GM23248 (cell line): ENCODE measurements at places on chromosomes 7 and 10. TPM values are rescaled to one million over a fixed set of nuclear protein-coding genes. Genes with fewer than 3 reads are reported as not detected.

DNA sequence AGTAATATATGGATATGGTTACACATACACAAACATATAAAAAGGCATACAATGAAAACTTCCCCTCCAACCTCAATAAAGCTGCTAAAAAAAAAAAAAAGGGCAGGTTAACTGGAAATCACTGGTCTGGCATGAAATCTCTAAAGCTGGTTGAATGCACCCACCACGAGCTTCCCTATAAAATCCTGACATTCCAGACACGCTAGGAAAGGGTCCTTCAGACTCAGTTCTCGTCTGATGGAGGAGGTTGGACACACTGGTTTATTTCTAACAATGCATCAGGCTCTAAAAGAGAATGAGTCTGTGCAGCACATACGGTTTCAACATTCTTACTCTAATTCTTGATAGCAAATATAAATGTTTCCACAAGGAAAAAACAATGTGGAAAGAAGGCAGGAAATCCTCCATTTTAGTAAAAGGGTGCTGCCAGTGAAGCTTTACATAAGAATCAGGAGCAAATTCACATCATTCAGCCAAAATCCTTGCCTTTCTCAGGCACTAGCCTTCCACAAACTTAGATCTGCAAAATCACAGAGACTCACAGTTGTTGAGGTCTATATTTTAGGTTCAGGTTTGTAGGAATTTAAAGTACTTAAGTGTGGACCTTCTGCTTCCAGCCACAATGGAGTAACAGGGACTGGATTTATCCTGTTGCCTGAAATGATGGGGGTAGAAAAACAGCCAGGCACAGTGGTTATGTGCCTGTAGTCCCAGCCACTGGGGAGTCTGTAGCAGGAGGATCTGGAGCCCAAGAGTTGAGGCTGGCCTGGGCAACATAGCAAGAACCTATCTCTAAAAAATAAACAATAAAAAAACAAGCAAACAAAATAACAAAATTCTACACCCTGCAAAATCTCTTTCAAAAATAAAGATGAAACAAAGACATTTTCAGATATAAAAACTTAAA lies 73.5 kb downstream of the CYTH3 start:
- H3K27ac ChIP-seq: no peak overlapping the region
- H3K4me3 ChIP-seq: no peak overlapping the region
- DNase-seq: no peak
- no peaks in the 10 kb centered on the region for H3K27me3 ChIP-seq

DNA sequence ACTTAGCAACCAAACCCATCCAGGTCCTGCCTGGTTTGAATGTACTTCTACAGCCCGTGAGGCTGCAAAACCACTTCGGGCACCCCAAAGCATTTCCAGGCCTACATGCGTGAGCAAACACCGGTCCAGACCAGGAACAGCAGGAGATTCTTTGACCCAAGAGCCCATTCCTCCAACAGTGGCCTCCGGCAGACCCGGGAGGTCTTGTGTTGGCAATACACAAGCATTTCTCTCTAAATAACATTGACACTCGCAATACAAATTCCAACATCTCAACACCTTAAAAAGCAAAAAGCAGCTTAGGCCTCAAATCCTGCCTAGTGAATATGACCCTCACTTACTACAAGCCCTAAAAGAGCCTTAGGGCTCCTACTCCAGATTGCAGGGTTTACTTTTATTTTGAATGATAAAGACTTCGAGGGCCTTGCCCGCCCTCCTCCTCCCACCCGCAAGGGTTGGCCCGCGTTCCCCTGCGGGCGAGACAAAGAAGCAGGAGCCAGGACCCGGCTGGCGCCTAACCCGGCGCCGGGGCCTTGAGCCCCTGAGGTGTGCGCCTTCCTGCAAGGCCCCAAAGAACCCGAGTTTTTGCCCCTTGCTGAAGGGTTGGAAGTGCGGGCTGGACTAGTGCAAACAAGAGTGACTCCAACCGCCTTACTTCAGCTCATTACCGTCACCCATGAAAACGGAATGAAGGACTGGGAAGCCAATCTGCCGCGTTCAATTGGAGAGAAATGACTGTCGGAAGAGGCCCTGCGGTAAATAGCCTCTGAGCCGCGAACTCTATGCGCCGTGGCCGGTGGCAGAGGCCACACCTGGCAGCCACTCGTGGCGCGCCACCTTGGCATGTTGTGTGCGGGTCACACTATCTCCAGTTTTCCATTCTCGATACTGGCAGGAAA lies 3.4 kb upstream of the DLX6 start:
- H3K27ac ChIP-seq: no peak overlapping the region
- H3K36me3 ChIP-seq: no peaks in the 10 kb centered on the region
- H3K4me3 ChIP-seq: no peak overlapping the region
- no peak for DNase-seq
- no peaks in the 10 kb centered on the region for H3K4me1 ChIP-seq

DNA sequence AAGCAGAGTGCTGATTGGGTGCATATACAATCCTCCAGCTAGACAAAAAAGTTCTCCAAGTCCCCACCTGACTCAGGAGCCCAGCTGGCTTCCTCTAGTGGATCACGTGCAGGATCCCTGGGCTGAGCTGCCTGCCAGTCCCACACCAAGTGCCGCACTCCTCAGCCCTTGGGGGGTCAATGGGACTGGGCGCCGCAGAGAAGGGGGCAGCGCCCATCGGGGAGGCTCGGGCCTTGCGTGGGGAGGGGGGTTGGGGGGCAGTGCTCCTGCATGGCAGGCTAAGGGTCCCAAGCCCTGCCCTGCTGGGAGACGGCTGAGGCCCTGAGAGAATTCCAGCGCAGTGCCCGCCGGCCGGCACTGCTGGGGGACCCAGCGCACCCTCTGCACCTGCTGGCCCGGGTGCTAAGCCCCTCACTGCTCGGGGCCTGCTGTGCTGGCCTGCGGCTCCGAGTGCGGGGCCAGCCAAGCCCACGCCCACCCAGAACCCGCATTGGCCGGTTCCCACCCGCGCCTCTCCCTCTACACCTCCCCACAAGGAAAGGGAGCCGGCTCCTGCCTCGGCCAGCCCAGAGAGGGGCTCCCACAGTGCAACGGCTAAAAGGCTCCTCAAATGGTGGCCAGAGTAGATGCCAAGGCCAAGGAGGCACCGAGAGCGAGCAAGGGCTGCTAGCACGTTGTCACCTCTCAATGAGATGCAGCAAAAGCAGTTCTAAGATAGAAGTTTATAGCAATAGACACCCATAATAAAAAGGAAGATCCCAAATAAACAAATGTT lies 274.3 kb upstream of the LRRTM3 start:
- H3K4me3 ChIP-seq: no peak overlapping the region
- no peak for DNase-seq
- H3K4me1 ChIP-seq: no peaks in the 10 kb centered on the region
- H3K27ac ChIP-seq: no peak overlapping the region

- no peak overlapping the region for H3K4me3 ChIP-seq
- no peaks in the 10 kb centered on the region for H3K27me3 ChIP-seq
- peaks cover 17% of the 10 kb centered on the region for H3K4me1 ChIP-seq
- no peaks in the 10 kb centered on the region for H3K36me3 ChIP-seq
Observed at GRCh38 chr7:11538751-11539299, 293.2 kb downstream of the THSD7A start.

DNA sequence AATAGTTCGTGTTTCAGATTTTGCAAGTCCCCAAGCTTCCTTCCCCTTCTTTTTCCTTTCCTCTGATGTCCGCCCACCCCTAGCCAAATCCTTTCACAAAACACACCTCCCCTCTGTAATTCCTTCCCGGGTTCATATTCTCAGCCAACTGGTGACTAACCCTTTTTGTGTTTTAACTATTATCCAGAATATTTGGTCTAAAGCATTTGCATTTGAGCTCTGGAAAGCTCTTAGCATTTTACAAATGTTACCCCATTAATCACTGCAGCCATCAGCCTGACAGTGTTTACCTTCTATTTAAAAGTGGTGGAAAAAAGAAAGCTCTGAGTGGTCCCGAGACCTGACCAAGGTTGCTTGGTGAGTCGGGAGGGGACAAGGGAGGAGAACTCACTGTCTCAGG lies 139.0 kb downstream of the CREB5 start:
- DNase-seq: peak; percentile 49
- H3K4me3 ChIP-seq: 0 out of 2 replicates have a peak overlapping the region, but pooled peaks have one; percentile 13
- H3K27me3 ChIP-seq: no peaks in the 10 kb centered on the region

DNA sequence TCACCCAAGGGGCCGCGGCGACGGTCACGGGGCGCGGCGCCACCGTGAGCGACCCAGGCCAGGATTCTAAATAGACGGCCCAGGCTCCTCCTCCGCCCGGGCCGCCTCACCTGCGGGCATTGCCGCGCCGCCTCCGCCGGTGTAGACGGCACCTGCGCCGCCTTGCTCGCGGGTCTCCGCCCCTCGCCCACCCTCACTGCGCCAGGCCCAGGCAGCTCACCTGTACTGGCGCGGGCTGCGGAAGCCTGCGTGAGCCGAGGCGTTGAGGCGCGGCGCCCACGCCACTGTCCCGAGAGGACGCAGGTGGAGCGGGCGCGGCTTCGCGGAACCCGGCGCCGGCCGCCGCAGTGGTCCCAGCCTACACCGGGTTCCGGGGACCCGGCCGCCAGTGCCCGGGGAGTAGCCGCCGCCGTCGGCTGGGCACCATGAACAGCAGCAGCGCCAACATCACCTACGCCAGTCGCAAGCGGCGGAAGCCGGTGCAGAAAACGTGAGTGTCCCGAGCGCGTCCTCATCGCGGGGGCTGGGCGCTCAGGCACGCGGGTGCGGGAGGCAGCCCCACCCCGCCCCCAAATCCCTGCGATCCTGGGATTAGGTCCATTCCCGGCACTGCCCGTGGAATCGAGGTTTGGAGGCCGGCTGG lies 509 bp downstream of the AHR start:
- no peaks in the 10 kb centered on the region for H3K36me3 ChIP-seq
- peak overlapping the region; percentile 24 for H3K27ac ChIP-seq
- DNase-seq: peak; percentile 73
- peaks cover 34% of the 10 kb centered on the region for H3K4me1 ChIP-seq

DNA sequence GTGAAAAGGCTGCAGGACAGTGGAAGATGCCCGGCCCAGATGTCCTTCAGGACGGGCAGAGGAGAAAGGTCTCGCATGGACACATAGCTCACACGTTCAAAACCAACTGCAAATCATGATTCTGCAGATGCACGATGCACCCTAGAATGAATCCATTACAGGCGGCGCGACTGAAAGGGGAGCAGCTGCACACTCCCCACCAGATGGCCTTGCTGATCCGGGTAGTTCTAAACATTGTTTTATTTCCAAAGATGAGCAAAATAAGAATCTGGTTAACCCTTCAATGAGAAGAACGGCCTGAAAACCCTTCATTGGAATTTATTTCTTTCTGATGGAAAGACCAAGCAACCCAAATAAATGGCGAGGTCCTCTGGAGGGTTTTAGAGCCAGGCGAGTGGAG lies 33.8 kb downstream of the CHST15 start:
- no peaks in the 10 kb centered on the region for H3K4me1 ChIP-seq
- no peaks in the 10 kb centered on the region for H3K36me3 ChIP-seq
- no peak for DNase-seq
- peaks cover 24% of the 10 kb centered on the region for H3K27me3 ChIP-seq
- no peak overlapping the region for H3K27ac ChIP-seq
- no peak overlapping the region for H3K4me3 ChIP-seq

GRCh38 chr10:127993056-127993690 lies 86.3 kb downstream of the PTPRE start:
- H3K4me3 ChIP-seq: no peak overlapping the region
- no peaks in the 10 kb centered on the region for H3K36me3 ChIP-seq
- no peaks in the 10 kb centered on the region for H3K27me3 ChIP-seq
- H3K4me1 ChIP-seq: peaks cover 35% of the 10 kb centered on the region
- H3K27ac ChIP-seq: no peak overlapping the region
- DNase-seq: no peak

GRCh38 chr7:76316984-76317781 lies 14.7 kb downstream of the HSPB1 start:
- no peaks in the 10 kb centered on the region for H3K27me3 ChIP-seq
- H3K36me3 ChIP-seq: peaks cover 6% of the 10 kb centered on the region; the same call in 1 of the 2 replicates
- peaks cover 8% of the 10 kb centered on the region for H3K4me1 ChIP-seq
- H3K4me3 ChIP-seq: peak overlapping the region; percentile 83
- H3K27ac ChIP-seq: peak overlapping the region; percentile 93

DNA sequence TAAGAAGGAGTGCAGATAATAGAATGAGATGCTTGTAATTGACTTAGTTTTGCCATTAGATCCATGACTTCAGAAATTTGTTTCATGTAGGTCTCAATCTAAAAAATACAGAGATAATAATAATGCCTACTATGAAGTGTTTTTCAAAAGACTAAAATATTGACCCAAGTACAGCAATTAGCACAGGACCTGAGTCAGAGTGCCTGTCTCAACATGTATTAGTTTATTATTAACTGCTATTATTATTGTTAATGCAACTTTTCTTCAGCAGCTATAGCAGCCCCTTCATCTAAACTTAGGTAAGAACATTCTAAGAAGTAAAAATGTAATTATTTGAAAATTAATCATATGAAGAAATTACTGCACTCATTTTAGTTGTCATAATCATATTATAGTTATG lies 82.9 kb upstream of the HGF start:
- H3K4me3 ChIP-seq: no peak overlapping the region
- H3K27ac ChIP-seq: no peak overlapping the region
- H3K36me3 ChIP-seq: no peaks in the 10 kb centered on the region
- H3K4me1 ChIP-seq: no peaks in the 10 kb centered on the region
- DNase-seq: no peak

DNA sequence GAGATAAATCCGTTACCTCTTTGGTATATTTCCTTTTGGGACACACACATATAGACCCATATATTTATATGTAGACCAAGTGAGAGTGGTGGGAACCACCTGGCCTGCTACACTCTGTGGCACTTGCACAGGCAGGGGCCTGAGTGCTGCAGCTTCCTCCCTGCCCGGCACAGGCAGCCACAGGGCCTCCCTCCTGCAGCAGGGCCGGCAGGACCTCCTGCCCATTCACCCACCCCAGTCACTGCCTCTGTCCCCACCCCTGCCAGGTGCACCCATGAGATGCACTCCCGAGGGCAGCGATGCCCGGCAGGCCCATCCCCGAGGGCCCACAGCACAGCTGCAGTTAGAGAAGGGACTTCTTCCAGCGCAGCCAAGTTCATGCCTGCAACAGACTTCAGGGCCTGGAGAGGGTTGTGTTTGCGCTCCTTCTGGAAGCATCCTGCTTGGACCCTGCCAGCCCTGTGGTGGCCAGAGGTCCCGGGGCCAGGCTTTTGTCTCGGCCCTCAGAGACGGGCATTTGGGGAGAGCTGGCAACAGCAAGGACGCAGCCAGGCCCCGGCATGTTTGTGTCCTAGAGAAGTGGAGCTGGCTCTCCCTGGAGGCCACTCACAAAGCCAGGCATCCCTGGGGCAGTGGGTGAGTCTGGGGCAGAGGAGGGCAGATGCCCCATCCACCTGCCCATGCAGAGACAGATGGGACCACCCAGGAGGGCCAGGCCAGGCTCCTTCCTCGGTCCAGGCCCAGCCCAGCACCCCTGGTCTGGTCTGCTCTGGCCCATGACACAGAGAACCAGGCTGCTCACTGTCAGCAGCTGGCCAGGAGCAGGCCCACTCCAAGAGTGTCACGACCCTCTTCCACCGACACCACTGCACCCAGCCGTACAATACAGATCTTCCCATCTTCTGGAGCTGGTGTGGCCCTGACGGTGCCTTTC lies 41.4 kb downstream of the PWWP2B start:
- no peak overlapping the region for H3K4me3 ChIP-seq
- H3K27ac ChIP-seq: no peak overlapping the region
- no peaks in the 10 kb centered on the region for H3K27me3 ChIP-seq
- H3K4me1 ChIP-seq: no peaks in the 10 kb centered on the region
- H3K36me3 ChIP-seq: no peaks in the 10 kb centered on the region
- no peak for DNase-seq

The OR2A1 gene
- total RNA-seq: 0.13 and 0.32 TPM in 2 replicates

The TMEM140 gene
- 1.6 and 4.4 TPM in 2 replicates for total RNA-seq

The STOX1 gene
- 0.25 TPM in 1 of 2 replicates, not detected in the other for total RNA-seq

The DMTF1 gene
- 28.4 and 93.0 TPM in 2 replicates for total RNA-seq

The ANKRD30A gene
- not detected in 2 replicates for total RNA-seq

The NME8 gene
- not detected in 2 replicates for total RNA-seq
